ENCODE measurements at places on chromosomes 5 and 9. TPM values are rescaled to one million over a fixed set of nuclear protein-coding genes. Genes with fewer than 3 reads are reported as not detected.

The STK10 gene
- 35.4 TPM for total RNA-seq

The FOXD4L5 gene
- 0.21 TPM for total RNA-seq

The FAM153A gene
- total RNA-seq: 6.1 TPM

The TMC1 gene
- total RNA-seq: 2.3 TPM

The SERF1A gene
- 18.6 TPM for total RNA-seq

The BTNL3 gene
- not detected for total RNA-seq

The PTCD2 gene
- total RNA-seq: 17.4 TPM

The SH3TC2 gene
- 37.2 TPM for total RNA-seq

The GRIN1 gene
- total RNA-seq: not detected

The KDM4C gene
- 32.8 TPM for total RNA-seq

The GRXCR2 gene
- total RNA-seq: not detected

The PRRX2 gene
- total RNA-seq: 9.6 TPM

The POLK gene
- total RNA-seq: 48.6 TPM

The MYORG gene
- 6.9 TPM for total RNA-seq

The SUSD3 gene
- 3.0 TPM for total RNA-seq

The NUTM2G gene
- total RNA-seq: not detected

The HAND1 gene
- not detected for total RNA-seq

The CAMK4 gene
- total RNA-seq: 0.66 TPM

The HSPA4 gene
- 48.3 TPM for total RNA-seq

The GMCL2 gene
- not detected for total RNA-seq

The CNTNAP3 gene
- total RNA-seq: 25.5 TPM

The LMNB1 gene
- 13.9 TPM for total RNA-seq

The ANKRD31 gene
- total RNA-seq: 0.30 TPM

The IFNA21 gene
- not detected for total RNA-seq

The TRIM36 gene
- 3.7 TPM for total RNA-seq

The PCDHA4 gene
- total RNA-seq: 1.6 TPM

The ENHO gene
- 22.1 TPM for total RNA-seq

The SPINK6 gene
- not detected for total RNA-seq

The AQP3 gene
- 41.1 TPM for total RNA-seq

The PCDHB13 gene
- total RNA-seq: 8.7 TPM

The RAB14 gene
- total RNA-seq: 36.9 TPM

The FBN2 gene
- 1.3 TPM for total RNA-seq

The GALNT12 gene
- 1.8 TPM for total RNA-seq

The HINT1 gene
- total RNA-seq: 130 TPM

The DMRT1 gene
- not detected for total RNA-seq

The FREM1 gene
- 3.3 TPM for total RNA-seq

The GSN gene
- 4,797 TPM for total RNA-seq

The F2RL2 gene
- total RNA-seq: not detected

The FER gene
- 50.9 TPM for total RNA-seq

The LCN9 gene
- not detected for total RNA-seq

The EFCAB9 gene
- total RNA-seq: not detected

The TAF9 gene
- total RNA-seq: 17.7 TPM

The GNA14 gene
- total RNA-seq: 5.7 TPM

The PRKAA1 gene
- total RNA-seq: 78.7 TPM

The C9 gene
- not detected for total RNA-seq

The LRRC19 gene
- total RNA-seq: not detected

The LCN1 gene
- total RNA-seq: not detected

The CTXN3 gene
- total RNA-seq: not detected

The PFN3 gene
- not detected for total RNA-seq

The OR1Q1 gene
- total RNA-seq: not detected

The CDH9 gene
- not detected for total RNA-seq

The TMEM174 gene
- total RNA-seq: not detected

The PCDHB2 gene
- total RNA-seq: 2.2 TPM

The NFIB gene
- total RNA-seq: 52.1 TPM

The TAF11L5 gene
- not detected for total RNA-seq

The PCDHGB2 gene
- total RNA-seq: 9.2 TPM

The SLCO6A1 gene
- not detected for total RNA-seq

The CCDC180 gene
- 13.7 TPM for total RNA-seq

The MYMK gene
- total RNA-seq: not detected

Measured in tibial nerve (tissue), 4 donors.